ENCODE measurements at places on chromosomes 1 and 21.

DNA sequence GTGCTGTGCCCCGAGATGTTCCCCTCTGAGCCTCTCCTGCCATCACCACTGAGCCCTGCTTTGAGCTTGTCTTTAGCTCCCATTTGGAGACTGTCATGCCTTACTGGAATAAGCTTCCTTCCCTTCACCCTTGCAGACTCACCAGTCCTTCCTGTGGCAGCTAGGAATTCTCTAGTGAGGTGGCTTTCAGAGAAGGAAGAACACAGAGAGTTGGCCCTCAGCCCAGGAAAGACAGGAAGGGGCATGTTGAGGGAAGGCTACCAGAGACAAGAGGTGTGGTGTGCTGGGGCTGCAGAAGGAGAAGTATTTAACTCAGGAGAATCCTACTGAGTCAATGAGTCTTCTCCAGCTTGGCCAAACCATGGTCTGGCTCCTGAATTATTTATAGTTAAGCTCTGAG is 76.3 kb downstream of the UCK2 start:
- DNase-seq = no peak

- no peak for DNase-seq
Observed at GRCh38 chr1:29789221-29789909, 553.0 kb downstream of the PTPRU start.

DNA sequence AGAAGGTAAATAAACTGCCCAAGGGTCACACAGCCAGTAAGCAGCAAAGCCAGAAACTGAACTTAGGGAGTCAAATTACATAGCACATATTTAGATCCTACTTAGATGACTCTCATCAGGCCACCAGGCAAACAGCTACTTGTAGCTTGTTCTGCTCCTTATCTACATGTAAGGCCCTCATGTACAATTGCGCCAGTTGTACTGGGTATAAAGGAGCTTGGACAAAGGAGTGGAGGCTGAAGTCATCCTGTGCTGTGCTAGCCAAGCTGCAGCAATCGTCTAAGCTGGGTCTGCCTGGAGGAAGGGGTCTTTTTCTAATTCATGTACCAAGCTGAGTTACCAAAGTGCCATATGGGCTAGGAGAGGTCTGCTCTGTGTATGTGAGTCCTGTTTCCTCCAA is 12.8 kb downstream of the ETNK2 start:
- DNase-seq = no peak

DNA sequence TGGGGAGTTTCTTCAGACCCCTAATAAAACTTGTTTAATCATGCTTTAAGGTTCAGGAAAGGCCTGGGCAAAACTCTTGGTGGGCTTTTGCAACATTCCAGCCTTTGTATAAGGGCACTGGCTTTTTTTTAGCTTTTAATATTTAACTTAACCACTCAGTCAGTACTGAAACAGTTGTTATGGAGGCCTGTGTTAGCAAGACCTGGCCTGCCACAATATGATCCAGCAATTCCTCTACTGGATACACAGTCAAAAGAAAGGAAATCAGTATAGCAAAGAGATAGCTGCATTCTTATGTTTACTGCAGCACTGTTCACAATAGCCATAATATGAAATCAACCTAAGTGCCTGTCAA is 75.1 kb upstream of the COG2 start:
- no peak for DNase-seq

GRCh38 chr1:9767964-9768668 is 55.6 kb downstream of the CLSTN1 start:
- DNase-seq = peak; percentile 24

GRCh38 chr21:41536076-41536826 is 28.3 kb upstream of the TMPRSS2 start:
- no peak for DNase-seq

- DNase-seq = no peak
Observed at GRCh38 chr1:74714429-74715235, 18.2 kb downstream of the CRYZ start.

- DNase-seq = no peak
Observed at GRCh38 chr1:113804421-113805255, 7.6 kb downstream of the RSBN1 start.

DNA sequence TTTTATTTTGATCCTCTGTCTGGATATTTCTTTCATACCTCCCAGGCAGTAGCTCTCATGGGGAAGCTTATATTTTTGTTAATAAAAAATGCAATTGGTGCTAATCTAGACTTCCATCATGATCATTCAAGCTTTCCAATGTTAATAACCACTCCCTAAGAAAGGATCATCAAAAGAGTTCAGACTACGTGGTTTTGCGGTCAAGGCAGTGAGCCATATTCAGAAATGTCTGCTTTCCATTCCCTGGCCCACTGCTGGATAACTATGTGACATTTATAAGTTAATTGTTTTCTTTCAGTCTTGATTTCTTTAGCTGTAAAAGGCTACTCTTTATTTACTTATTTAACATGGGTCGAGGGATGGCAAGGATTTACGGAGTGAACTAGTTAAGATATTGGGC is 414.6 kb downstream of the LMO4 start:
- DNase-seq = no peak

DNA sequence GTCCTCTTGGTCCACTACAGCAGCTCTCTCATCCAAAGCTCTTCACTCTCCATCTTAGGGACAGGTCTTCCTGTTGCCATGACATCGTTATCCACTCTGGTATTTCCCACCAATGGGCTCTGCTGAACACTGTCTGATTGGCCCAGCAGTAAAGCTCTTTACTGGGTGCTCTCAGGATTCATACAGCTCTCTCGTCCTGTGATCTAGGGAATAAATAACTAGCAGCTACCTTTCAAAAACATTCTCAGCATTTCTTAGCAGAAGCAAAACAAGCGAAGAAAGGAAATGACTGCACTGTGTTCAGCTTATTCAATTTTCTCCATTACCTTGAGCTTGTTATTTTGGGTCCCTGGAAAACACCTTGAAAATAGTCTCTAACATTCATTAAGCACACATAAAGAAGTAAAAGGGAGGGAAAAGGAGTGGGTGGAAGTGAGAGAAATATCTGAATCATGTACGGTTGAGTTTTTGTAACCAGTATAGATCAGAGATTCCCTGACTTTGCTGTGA is 163.4 kb upstream of the SGIP1 start:
- no peak for DNase-seq

DNA sequence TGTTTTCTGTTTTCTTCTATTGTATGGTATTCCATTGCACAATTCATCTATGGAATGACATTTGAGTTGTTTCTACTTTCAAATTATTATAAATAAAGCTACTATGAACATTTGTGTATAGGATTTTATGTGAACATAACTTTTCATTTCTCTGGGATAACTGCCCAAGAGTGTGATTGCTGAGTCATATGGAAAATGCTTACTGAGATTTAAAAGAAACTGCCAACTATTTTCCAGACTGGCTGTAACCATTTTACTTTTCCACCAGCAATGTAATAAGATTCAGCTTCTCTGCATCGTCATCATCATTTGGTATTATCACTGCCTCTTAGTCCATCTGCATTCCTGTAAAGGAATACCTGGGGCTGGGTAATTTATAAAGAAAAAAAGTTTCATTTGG is 779.6 kb upstream of the PRMT6 start:
- DNase-seq = no peak

- DNase-seq = no peak
Observed at GRCh38 chr1:225999912-226000337, 782 bp upstream of the SDE2 start.

GRCh38 chr1:89657886-89658285 is 25.0 kb downstream of the LRRC8C start:
- no peak for DNase-seq

GRCh38 chr1:116258668-116259419 is 114.2 kb upstream of the ATP1A1 start:
- no peak for DNase-seq
